ENCODE measurements at places on chromosomes 6 and 20.

DNA sequence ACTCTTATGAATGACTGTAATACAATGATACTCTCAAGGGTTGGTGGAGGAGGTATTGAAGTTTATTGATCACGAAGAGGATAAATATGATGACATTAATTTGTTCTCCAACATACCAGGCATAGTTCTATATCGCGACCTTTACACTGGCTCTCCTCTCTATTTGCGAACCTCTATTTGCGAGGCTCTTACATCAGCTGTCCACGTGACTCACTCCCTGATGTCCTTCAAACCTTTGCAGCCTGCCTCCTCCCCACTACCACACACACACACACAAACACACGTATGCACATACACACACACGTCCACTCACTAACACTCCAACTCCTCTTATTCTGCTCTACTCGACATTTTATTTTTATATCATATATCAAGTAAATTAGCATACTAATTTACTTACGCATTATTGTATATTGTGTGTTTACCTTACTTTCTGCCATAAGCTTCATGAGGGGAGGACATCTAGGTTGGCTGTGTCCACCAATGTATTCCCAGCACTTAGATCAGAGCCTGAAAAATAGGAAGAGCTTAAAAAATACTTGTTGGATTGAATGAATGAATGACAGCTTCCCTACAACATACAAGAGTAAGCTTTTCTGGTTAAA lies 53.3 kb upstream of the TNFRSF21 start:
- no peak for DNase-seq

DNA sequence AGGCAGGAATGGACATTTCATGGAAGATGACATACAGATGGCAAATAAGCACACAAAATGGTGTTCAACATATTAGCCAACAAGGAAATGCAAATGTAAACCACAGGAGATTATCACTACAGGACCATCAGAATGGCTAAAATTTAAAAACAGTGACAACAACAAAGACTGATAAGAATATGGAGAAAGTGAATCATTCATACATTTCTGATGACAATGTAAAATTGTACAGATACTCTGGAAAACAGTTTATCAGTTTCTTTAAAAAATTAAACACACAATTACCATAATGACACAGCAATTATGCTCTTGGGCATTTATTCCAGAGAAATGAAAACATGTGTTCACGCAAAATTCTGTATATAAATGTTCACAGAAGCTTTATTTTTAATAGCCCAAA lies 105.8 kb upstream of the RUNX2 start:
- no peak for DNase-seq

DNA sequence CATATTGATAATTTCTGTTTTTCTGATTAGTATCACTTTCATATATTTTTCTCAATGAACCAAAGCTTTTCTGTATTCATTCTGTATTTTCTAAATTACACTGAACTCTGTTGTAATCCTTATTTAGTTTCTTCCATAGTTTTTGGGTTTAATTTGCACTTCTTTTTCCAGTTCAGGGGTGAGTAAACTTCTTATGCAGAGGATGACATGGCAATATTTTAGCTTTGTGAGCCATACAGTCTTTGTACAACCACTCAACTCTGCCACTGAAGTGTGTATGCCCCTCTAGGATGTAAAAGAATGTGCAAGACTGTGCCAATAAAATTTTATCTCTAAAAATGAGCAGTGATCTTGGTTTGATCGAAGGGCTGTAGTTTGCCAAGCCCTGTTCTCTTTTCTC lies 239.0 kb upstream of the CITED2 start:
- DNase-seq = no peak

DNA sequence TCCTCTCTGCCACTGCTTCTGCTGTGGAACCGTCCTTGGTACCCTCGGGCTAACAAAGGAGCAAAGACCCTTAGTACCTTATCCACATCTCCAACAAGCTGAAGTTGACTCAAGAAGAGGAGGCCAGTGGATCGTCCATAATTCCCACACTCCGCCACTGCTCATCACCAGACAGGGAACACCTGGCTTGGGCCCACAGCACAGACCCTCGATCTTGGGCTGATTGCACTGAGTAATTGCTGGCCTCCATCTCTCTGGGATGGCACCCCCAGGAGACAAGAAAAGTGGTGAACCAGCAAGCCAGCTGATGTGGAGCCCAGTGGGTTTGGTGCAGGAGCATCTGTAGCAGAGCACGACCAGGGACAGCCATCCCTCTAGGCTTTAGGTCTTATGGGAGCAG lies 109.4 kb upstream of the GRIK2 start:
- DNase-seq = no peak

- DNase-seq = no peak
These were observed 134.8 kb upstream of the RPS6KA2 start for GRCh38 chr6:166761801-166762200.

- peak; percentile 82 for DNase-seq
These were observed 4.8 kb downstream of the CRISP3 start for GRCh38 chr6:49739423-49739822.

Data from NCI-H187 treated with DMSO at 0.1 percent for 48 hours (cell line).